ENCODE measurements at places on chromosomes 5 and 9.

GRCh38 chr5:103385722-103386121 is 127.2 kb downstream of the MACIR start:
- no peak for DNase-seq

- no peak for DNase-seq
These were observed 599.1 kb upstream of the CLINT1 start for GRCh38 chr5:158458086-158458485.

DNA sequence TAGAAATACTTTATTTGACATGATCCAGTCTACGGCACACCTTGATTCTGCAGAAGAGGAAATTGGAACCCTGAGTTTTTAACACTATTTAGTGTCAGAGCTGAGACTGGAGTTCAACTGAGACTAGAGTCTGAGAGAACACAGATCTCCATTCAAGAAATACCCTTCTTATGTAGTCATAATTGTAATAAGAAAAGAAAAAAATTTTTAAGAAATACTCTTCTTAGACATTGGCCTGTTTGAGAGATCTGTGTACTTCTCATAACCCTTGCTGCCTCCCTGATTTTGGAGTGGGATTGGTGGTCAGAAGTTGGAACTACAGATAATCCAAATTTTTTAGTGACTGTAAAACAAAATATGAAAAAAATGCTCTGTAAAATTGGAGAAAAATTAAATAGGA is 253.4 kb downstream of the ARRDC3 start:
- no peak for DNase-seq

DNA sequence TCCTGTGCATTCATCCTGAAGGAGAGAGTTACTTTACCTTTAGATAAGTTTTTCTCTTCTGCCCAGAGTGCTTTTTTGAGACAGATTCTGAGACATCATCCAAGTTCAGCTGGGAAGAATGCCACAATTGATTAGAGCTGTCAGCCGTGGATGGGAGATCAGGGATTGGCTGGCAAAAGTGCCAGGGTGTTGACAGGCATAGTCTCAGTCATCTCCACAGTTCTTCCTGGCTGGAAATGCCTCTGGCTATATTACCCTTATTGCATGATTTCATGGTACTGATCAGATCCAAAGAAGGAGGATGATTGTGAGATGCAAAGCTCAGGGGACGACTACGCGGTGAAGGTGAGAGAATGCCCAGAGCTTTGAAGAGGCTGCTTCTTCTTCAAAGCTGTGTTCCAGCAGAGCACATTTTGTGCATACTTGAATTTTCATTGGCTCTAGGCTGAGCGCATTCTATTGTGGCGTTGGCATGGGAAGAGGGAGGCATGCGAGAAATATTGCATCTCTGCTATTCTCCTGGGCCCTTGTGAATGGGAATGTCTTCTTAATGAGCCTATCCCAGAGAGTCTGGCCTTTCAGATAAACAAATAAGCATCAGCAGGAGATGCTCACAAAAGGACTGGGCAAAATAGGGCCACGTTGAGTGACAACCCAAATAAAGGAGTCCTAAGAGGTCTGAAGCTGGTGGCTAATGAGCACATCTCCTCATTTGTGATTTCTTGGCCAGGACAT is 82.1 kb downstream of the GRIA1 start:
- no peak for DNase-seq

DNA sequence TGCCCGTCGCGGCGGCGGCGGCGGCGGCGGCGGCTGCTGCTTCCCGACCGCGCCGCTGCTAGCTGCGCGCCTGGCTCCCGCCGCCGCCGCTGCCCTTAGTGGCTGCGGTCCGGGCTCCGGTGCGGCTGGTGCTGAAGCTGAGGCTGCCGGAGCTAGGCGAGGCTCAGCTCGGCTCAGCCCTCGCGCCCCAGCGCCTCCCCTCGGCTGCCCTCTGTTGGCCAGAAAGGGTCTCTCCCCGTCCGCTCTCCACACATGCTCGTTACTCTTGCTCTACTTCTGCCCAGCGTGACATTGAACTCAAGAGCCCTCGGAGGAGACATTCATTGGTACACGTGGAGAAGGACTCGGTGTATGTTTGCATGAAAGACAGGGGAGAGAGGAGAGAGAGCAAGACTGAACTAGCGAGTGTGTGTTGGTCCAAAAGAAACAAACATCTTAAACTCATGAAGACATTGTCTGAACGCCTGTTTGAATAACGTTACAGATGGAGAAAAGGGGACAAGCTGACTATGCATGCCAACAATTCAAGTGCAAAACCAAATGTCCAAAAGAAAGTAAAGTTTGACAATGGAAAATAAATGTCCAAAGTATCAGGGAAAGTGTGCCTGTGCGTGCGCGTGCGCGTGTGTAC is at the start of gene HCN1:
Gene HCN1, minus strand, starts transcription at position 175 of the 631 bp plus-strand sequence.
- DNase-seq = no peak

GRCh38 chr9:8599937-8600336 is 800.4 kb upstream of the DMAC1 start:
- DNase-seq = no peak

DNA sequence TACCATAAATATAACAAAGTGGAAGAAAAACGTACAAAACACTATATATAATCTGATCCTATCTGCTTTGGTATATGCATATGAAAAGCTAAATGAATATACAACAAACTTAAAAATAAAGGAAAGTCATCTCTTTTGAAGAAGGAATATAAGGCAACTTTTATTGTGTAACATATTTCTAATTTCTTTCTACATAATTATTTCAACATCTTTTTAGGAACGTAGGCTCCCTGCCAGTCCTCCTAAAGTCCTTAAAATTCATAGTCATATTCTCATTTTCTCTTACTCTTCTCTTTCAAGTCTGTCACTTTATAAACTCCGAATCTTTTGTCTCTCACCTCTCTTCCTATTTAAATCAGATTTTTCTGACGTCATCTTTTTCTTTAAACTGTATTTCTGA is 9.6 kb downstream of the DEPDC1B start:
- DNase-seq = no peak

GRCh38 chr9:19174127-19174912 is 47.0 kb upstream of the PLIN2 start:
- no peak for DNase-seq

DNA sequence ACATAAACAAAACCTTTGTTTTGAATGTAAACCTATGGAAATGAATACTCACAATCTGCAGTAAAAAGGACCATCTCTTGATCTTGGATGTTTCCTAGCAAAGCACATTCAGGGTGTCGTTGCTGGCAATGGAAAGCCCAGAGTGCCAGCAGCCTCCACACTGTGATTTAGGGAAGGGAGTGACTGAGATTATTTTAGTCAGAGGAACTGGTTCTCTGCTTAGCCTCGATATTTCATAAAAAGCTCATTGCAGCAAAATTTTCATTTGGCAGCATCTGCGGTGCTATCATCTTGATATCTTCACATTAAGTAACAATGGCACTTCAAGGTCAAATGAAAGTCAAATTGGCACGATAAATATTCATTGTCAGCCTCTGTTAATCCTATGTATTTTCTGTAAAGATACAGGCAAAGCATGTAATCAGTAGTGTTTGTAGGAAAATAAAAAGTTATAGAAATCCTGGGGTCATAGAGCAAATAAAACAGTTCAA is 116.0 kb downstream of the MACIR start:
- no peak for DNase-seq

GRCh38 chr5:118776755-118777154 is 211.6 kb downstream of the DTWD2 start:
- DNase-seq = no peak

GRCh38 chr5:145908206-145908960 is 28.0 kb upstream of the SH3RF2 start:
- DNase-seq = no peak

DNA sequence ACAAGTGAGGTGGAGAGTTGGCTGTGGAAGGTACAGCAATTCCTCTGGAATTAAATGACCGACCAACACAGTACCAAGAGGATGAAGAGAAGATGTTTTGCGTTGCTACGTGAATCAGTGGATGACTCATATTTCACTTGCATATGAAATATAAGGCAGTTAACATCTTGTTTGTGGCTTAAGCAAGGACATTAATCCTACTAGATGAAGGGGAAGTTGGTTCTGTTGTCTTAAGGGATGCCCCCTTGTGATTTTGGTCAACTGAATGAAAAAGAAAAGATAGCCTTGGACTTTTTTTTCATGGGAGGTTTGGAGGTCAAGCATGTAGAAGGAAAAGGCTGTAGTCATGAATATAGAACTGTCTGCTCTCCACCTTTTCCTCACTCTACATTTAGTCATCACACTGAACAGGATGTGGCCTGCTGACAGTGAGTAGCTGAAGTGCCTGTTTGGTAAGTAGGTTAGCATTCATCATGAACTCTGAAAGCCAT is 33.9 kb downstream of the VLDLR start:
- DNase-seq = no peak

GRCh38 chr5:91910655-91911054 is 527.5 kb upstream of the ARRDC3 start:
- no peak for DNase-seq

DNA sequence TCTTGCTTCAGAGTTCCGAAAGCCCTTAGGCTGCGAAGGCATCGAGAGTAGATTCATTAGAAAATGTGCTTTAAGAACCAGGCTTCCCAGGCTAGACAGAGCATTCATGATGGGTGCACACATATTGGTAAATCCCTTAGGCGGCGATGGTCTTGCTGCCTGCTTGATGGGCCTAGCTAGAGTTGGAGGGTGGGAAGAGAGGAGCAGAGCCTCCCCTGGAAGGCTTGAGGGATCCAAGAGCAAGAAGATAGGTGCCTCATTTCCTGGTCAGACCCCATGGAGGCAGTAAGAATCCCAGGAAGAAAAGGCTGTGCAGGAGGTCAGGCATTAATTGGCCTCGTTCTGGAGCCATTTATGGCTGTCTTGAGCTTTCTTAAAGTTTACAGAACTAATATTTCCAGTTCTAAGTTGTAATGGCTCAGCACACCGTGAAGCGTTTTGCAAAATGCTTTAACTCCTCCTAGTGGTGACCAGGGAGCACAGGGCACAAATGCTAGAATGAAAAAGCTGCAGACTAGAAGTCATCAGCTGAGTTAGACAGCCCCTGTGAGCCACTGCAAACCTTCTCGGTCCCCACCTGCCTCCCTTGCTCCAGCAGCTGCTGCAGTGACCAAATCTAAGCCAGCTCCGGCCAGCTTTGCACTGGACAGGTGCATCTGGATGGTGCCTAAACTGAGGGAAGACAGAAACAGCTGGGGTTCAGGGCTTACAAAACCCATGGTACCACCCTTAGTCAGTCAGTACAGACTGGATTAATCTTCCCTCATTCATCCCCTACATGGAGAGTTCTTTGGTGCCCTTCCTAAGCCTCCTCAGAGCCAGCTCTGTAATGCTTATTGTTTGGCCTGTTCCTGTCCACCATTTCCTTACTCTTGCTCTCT is 14.7 kb downstream of the SLC45A2 start:
- DNase-seq = no peak

DNA sequence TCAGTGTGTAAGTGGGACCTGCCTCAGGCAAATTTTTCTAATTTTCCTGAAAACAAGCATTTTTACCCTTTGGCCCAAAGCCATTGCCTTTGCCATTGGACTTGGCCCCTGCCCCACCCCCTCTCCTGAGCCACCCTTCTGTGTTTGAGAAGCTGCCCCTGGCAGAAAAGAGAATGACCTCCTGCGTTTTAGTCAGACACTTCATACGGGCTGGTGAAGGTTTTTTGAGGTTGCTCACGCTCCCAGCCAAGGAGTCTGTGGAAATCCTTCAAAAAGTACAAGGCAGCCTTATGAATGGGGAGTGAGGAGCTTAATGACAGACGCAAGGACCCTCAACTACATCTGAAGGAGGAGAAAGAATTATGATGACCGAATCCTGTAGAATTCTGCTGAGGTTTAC is 308.9 kb downstream of the SLIT3 start:
- no peak for DNase-seq

DNA sequence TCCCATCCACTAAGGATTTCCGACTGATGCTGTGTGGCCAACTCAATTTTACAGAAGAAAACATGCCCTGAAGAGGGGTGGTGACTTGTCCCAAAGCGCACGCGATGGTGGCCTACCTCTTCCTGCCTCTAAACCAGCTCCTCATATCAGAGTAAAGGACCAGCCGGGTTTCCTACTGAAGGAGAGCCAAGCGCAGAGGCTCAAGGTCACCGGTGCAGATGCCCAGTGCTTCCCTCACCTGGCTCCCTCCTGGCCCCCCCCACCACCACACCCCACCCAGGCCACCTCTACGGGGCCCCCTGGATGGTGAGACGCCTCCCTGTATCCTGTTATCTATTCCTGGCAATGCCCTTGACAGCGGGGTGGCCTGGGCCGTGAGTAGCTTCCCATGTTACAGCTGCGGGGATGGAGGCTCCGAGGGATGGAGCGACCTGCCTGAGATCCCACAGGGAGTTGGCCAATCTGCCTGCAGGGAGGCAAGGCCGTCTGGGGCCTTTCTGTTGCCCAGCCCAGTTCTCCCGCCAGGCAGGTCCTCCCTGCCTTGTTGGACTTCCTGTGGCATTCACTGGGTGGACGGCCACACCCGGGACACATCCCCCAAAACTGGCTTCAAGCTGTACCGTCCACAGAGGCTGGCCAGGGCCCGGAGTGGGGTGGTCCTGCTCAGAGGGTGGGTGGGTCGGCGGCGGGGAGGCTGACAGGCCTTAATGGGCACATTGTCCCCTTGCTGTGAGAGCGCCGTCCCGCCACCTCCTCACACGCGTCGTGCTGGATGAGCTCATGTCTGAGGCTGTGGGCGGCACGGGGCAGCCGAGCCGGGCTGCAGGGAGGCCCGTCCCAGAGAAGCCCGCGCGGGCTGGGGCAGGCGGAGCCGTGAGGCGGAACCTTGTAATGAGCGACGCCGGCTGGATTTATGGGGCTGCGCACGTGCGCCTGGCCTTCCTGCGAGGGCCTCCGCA is 72.5 kb downstream of the MACROH2A1 start:
- DNase-seq = no peak

DNA sequence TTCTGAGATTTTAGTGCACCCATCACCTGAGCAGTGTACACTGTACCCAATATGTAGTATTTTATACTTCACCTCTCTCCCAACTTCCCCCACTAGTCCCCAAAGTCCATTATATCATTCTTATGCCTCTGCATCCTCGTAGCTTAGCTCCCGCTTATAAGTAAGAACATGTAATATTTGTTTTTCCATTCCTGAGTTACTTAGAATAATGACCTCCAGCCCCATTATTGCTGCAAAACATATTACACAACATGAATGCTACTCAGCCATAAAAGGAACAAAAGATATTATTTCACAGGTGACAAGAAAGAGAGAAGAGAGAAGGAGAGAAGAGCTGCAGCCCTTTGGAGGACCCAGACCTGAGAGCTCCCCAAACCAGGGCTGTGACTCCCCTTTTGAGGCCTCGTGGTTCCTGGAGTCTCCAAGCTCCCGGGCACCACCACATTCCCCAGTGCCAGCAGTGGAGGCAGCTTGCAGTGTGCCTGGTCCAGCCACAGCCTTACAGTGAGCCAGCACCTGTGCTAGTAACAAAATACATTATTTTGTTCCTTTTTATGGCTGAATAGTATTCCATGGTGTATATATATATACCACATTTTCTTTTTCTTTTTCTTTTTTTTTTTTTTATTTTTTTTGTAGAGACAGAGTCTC is 194.5 kb upstream of the DAB2 start:
- DNase-seq = no peak

GRCh38 chr9:104386013-104386412 is 118.0 kb upstream of the OR13F1 start:
- DNase-seq = no peak

GRCh38 chr5:111134864-111135263 is 42.7 kb downstream of the WDR36 start:
- DNase-seq = no peak
